ENCODE measurements at places on chromosomes 4 and X.

GRCh38 chrX:123920105-123920785 lies 41.3 kb upstream of the STAG2 start:
- DNase-seq, result no peak

GRCh38 chr4:126955292-126956183 lies 677.2 kb upstream of the INTU start:
- DNase-seq, result no peak

GRCh38 chr4:56438766-56439165 lies 2.7 kb downstream of the PAICS start:
- DNase-seq, result no peak

DNA sequence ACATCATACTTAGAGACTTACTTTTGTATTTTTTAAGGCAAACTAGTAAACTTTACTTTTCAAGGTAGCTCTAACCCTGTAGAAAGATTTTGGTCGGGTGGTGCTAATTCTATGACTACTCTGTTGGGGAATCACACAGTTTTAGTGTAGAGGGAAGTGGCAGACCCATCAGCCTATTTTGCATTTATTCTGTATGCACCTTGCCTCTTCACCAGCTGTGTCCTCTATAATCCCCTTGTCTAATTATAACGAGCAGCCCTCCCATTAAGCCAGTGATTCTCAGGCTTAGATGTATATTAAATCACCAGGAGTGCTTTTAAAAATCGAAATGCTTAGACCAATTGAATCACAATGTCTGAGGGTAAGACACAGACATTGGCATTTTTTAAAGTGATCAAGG lies 78.1 kb downstream of the GALNT7 start:
- no peak for DNase-seq

- DNase-seq, result peak; percentile 7
Measured at GRCh38 chr4:164700471-164700870, 53.5 kb upstream of the SMIM31 start.

DNA sequence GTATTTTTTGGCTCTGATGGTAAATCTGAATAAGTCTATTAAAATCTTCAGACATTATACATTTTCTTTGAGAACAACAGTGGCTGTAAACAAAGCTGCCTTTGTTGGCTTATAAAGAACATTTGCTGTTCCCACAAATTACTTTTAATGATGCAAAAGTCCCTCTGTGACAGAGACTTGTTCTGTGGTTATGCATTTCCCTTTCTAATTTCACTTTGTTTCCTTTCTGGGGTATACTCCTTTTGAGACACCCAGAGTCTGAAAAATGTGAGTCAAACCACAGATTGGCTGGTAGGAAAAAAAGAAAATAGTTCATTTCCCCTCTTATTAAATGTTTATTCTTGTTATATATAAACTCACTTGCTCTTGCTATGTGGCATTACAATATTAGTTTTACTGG lies 402.4 kb downstream of the PACRGL start:
- no peak for DNase-seq

- DNase-seq, result no peak
Measured at GRCh38 chr4:169017971-169018370, 7.9 kb upstream of the CBR4 start.

DNA sequence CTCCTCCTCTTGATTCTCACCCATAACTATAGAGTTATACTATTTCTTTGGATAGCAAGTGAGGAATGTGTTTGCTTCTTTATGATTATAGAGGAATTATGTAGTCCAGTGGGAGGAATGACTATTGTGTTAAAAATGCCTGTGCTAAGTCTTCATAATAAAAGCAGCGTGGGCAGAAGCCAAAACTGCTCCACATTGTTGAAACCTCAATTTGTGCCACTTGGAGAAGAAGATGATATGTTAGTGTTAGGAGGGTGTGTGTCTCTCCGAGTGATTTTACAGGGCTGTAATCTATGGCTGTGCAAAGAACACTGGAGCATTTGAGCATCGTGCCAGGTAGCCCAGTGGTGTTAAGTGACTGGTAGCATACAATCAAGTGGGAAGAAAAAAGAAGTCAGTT lies 74.3 kb downstream of the FRAS1 start:
- DNase-seq, result no peak

DNA sequence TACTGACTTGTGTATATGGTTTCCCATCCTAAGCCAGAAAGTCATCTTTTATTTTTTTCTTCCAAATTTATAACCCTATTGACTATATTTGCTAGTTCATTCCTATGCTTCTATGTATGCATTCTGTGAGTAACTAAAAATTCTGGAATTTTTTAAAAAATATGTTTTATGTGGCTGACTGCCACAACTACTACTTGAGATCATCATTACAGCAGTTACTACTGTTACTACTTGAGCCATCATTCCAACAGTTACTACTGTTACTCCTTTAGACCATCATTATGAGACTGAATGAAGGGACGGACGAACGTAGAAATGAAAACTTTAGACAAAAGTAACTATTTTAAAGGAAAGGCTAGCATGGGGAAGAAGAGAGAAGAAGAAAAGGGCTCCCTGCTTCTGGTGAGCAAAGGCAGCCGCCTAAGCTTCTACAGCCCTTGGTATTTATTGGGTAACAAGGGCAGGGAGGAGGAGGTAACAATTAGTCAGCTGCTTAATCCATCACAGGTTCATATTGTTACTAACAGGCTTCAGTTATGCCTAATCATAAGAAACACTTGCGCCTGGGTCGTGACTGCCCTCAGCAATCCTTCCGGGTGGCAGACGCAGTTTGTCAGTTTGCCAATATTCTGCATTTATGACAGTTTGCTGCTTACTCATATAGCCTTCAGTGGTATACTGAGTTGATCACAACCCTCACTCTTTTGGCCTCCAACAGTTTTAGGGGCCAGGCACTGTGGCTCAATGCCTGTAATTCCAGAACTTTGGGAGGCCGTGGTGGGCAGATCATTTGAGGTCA lies 80.4 kb downstream of the PDLIM5 start:
- no peak for DNase-seq

- no peak for DNase-seq
Measured at GRCh38 chr4:22707390-22707789, 14.7 kb downstream of the GBA3 start.

- no peak for DNase-seq
Measured at GRCh38 chr4:110275871-110276270, 77.5 kb upstream of the ELOVL6 start.

DNA sequence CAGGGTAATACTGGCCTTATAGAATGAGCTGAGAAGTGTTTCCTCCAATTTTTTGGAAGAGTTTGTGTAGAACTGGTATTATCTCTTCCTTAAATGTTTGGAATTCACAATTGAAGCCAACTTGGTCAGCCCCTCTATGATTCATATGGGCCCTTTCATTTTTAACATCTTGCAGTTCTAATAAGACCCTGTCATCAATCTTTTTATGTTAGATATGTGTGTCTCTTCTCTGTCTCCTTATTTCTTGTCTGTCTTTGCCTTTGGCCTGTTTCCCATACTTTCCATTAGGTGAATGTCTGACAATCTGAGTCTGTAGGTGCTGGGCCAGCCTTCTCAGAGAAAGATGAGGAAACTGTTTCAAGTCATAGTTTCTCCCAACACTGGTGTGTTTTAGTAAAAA lies 88.7 kb downstream of the SLC16A2 start:
- DNase-seq, result no peak

GRCh38 chr4:8414377-8414776 lies 26.1 kb downstream of the ACOX3 start:
- DNase-seq, result no peak

GRCh38 chr4:80093563-80093962 lies 20.5 kb upstream of the ANTXR2 start:
- DNase-seq, result no peak

DNA sequence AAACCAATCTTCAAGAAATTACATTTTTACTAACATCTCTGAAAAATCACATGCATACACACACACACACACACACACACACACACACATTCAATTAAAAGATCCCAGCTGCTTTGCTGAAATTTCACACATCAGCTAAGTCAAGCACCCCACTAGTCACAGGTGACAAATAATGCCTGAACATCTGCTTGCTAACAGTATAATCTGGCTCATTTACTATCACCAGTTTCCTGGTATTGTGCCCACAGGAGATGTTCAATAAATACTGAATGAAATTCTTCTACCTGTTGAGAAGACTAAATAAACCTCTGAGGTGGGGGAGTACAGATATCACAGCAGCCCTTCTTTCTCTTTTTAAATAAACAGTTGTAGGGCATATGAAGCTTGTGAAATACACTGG lies 994.0 kb downstream of the ARAP2 start:
- DNase-seq, result no peak

GRCh38 chr4:127732623-127733328 lies 2.6 kb downstream of the SLC25A31 start:
- peak; percentile 50 for DNase-seq

- DNase-seq, result no peak
Measured at GRCh38 chr4:159269116-159269515, 166.2 kb downstream of the RAPGEF2 start.

- no peak for DNase-seq
Measured at GRCh38 chr4:374298-375160, 36.9 kb downstream of the ZNF141 start.

DNA sequence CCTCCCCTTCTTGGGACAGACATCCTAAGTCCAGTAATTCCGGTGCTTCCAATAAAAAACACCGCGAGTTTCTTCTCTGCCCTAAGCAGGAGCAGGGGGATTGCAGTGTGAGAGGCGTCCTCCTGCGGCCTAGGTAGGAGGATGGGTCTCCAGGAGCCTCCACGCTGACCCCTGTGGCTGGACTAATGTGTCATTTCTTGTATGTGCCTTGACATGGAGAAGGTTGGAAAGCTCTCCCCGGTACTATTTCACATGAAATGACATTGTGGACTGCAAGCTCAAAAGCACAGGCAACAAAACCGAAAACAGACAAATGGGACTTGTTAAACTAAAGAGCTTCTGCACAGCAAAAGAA lies 66.6 kb upstream of the ENPP6 start:
- no peak for DNase-seq

DNA sequence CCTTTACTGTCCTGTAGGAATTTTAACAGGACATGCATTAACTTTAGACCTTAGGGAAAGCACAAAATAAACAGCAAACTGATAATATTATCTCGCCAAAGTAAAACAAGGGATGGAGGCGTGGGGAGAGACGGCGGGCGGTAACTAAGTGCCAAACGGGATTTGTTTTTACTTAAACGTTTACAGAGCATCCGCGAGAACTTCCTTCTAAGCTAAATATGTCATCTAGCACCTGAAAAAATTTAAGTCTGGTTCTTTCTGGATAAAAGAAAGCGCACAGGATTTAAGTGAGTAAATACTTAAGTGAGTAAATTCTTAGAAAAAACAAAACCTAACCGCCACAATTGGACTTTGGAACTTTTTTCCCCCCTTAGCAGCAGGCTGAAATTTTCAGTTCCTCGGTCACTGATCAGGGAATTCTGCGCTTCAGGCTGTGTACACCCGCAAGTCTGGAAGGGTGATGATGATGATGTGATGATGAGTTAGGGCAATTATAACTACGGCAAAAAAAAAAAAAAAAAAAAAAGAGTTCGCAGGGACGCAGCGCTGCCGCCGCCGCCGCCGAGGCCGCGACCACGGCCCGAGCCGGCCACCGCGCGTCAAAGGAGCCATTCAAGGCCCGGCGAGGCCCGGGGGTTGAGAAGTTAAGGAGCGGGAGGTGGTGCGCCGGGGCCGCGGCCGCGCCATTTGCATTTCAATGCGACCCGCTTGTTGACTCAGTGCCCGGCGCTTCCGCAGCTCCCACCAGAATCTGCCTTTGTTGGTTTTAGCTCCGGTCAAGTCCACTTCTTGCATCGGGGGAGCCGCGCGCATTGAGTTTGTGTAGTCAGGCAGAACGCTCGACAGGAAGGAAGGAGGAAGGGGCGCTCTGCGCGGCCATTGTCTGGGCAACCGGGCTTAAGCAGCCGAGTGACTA lies 108.8 kb downstream of the SPRY1 start:
- DNase-seq, result peak; percentile 5

GRCh38 chr4:187656959-187657358 lies 338.6 kb upstream of the ZFP42 start:
- DNase-seq, result no peak

DNA sequence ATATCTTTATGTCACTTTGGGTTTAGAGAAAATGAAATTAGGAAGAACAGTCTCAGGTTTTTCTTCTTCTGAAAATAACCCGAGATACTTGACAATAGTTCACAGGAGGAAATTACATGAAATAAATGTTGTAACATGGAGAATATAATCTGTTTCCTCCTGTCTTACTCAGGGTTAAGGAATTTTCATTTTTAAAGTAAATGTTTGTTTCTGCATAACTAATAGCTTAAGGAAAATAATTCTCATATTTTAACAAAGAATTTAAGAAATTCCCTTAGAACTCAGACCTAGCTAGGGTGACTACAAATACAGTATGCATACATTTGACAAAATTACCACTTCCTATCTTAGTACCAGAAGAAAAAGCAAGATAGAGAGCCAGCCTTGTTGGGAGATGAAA lies 17.2 kb upstream of the SPRY1 start:
- DNase-seq, result no peak

DNA sequence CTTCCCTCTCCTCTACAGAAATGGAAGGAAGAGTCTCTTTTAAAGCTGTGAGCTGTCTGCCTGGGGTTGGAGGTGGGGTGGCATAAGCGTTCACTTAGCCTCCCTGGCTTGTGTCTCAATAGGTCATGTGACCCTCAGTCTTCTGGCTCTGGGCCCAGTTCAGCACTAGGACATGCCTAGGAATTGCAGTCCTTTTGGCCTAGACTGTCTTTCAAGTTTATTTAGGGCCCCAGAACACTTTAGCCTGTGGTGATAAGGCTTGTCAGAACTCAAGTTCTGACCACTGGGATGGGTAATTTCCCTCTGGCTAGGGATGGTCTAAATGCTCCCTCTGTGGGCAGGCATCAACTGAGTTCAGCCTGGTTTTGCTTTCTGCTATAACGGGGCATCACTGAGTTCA lies 34.3 kb upstream of the ARMCX4 start:
- peak; percentile 3 for DNase-seq

DNA sequence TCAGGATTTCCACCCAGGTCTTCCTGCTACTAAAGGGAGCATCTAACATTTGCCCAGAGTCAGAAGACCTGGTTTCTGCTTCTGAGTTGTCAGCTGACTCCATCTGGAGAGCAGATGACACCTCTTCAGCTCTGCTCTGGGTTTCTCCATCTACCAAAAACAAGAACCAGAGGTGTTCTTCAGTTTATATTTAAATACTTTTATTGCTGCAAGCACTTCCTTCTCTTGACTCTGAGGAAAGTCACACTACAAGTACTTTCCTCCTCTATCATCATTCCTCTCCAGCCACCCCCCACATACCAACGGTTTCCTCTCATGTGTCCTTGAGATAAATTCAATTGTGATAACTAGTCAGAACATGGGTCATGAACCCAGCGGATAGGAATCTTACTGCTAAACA lies 88.4 kb downstream of the PPP3CA start:
- peak; percentile 40 for DNase-seq

DNA sequence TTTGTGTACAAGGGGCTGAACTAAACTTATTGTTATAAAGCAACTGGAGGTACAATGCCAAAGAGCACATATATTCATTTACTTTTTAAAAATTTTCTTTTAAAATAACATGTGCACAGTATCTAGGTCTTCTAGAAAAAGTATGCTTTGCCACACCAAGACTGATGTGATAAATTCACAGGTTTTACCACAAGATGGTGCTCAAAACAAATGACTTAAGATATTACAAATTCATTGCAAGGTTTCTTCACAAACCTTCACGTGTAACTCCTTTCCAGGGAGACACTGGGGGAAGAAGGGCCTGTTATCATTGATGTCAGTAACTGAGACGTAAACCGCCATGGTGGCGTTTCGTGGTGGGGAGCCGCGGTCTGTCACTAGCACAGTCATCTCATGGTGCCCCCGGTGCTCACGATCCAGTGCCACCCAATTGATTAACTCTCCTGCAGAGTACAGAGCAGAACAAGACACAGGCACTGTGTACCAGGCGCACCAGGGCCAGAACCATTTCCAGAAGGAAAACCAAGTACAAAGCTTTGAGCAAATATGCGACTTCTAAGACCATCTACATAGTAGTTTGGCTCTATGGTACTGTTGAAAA lies 162.2 kb downstream of the DCHS2 start:
- peak; percentile 7 for DNase-seq
